ENCODE measurements at places on chromosomes 3 and 15.

GRCh38 chr3:180457225-180457624 is 144.7 kb upstream of the TTC14 start:
- no peak for DNase-seq

DNA sequence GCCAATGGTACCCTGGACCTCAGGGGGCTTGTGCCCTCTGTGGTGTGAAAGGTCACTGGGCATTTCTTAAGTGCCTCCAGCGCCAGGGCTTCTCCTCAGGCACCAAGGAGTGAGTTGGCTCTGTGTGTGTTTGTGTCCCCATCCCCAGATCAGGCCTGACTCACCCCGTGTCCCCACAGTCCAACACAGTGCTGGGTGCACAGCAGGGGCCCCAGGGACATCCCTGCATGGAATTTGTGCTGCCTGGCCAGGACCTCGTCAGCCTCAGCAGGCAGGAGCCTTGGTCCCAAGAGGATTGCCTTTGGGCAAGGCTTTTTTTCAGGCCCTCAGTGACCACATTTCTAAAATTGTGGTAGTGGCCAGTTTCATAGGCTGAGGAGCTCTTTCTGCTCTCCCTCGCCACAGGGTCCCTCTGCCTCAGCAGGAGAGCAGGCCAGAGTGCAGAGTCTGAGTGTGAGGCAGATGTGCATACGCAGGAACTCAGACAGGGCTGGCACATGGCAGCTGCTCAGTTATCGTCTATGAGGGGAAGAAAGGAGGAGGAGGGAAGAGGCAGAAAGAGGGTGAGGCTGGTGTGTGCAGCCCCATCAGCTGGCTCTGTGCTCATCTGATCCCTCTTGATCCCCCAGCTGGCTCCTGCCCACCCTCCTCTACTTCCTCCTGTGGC is 215.6 kb downstream of the RPLP1 start:
- DNase-seq: peak; percentile 88

DNA sequence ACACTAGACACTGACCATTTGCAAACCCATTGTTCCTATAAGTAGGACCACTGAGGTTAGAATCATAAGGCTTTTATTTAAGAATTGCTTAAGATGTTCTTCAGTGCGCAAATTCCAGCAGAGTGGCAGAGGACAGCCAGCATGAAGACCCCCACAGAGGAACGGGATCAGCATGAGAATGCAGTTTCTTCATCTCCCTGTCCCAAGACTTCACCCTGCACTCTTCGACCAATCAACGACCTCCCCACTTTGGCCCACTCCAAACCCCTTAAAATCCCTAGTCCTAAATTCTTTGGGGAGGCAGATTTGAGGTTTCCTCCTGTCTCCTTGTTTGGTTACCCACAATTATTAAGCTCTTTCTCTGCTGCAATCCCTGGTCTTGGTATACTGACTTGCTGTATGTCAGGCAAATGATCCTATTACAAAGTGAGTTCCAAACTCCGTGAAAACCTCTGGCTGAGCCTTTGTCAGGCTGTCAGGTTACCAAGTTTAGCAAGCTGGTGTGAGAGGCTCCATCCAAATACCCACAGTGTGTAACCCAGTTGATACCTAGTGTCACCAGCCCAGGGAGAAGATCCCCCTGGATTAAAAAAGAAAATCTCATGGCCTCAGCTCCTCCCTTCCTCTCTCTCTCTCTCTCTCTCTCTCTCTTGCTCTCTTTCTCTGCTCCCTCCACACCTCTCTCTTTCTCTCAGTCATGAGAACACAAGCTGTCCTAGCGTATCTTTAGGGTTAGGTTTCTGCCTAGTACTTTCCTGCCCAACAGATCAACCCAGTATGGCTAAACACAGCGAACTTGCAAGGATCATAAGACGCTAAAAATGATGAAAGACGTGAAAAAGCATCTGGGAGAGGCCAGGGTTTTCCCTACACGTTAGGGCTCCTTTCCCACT is 15.8 kb upstream of the RBSN start:
- DNase-seq: peak; percentile 30

GRCh38 chr15:51484781-51485180 is 137.8 kb downstream of the DMXL2 start:
- DNase-seq: no peak

DNA sequence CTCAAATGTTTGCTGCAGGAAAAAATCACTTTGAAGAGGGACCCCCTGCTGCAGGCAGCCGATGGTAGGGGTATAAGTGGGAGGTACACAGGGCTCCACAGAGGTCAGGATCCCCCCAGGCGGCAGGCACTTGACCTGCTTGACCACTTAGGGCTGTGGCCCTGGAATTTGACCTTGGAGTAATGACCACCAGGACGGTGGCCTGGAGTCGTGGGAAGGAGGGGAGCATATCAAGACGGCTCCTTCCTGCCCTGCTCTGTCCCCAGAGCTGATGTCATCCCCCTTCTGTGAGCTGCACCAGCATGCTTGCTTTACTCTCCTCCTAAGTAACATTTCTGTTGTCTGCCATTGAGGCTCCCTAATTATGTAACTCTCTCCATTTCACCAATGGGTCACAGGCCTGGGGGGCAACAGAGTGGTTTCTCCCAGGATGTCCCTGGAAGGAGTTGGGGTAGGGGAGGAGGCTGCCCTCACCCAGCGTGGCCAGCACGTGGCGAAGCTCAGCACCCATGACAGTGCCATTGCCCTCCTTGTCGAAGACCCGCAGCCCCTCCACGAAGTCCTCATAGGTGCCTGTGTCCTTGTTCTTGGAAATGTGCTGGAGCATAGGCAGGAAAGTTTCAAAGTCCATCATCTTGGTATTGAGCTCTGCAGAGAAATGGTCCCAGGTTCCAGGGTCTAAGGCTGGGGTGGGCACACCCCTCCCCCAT is 4.1 kb downstream of the MYL3 start:
- DNase-seq: no peak

DNA sequence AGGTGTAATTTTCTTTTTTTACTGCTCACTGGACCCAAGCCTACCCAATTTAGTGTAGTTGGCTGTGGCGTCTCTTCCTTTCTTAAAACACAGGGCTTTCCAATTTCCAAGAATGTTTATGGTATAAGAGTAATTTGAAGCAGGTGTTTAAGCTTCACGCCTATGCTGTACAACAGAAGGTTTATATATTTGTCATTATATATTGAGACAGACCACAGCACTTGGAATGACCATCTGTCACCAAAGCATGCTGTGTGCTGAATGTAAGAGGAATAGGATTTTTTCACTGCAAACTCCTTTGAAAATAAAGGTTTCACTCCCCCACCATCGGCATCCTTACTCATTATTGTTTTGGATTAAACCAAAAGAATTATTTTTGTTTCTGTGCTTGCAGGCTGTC is 325.7 kb downstream of the OTOL1 start:
- DNase-seq: no peak

DNA sequence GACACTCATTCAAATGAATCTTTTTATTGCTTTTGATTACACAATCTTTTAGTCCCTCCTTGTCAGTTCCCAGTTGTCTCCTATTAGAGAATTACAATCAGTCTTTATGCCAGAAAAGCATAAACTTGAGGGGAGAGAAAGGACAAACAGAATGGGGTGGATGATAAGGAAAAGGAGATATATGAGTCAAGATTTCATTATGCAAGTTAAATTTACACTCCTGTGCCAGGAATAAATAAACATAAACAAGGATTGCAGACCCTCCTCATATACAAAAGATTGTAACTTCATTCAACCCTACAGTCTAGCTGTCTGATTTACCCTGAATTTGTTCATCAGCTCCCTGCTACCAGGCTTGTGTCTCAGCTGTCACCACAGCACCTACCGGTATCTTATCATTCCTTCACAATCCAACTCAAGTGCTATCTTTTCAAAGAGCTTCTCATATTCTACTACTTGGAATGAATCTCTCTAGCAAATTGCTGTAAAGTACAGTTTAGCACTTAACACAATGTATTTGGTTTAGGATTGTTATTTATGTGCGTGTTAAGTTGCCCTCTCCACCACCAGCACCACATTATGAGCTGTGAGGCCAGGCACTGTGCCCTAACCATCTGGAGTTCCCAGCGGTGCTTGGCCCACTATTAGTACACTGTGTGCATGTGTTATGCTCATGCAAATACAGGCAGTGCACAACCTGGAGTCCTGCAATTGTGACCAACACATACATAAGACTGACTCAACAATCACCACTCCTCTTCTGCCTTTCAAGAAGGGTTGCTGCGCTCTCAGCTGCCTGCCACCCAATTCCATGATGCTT is 504.1 kb downstream of the TBL1XR1 start:
- DNase-seq: no peak

DNA sequence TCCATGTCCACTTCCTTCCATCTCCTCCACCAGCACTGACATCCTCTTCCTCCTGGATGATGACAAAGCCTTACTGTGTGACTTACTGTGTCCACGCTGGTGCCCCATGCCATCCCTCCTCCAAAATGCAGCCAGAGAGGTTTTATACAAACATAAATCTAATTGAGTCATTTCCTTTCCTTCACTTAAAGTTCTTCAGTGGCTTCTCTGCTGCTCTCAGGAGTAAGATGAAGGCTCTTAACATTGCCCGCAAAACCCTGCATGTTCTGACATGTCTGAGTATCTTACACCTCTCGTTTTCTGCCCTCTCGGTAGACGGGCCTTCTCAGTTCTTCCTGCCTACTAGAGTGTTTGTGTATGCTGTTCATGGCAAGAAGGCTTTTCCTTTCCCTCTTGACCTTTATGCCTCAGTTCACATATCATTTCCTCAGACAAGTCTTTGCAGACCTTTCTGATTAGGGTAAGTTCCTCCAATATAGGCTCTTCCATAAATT is 175.5 kb downstream of the CFAP20DC start:
- DNase-seq: no peak

- DNase-seq: no peak
Observed at GRCh38 chr3:119627461-119627860, 29.8 kb downstream of the PLA1A start.

DNA sequence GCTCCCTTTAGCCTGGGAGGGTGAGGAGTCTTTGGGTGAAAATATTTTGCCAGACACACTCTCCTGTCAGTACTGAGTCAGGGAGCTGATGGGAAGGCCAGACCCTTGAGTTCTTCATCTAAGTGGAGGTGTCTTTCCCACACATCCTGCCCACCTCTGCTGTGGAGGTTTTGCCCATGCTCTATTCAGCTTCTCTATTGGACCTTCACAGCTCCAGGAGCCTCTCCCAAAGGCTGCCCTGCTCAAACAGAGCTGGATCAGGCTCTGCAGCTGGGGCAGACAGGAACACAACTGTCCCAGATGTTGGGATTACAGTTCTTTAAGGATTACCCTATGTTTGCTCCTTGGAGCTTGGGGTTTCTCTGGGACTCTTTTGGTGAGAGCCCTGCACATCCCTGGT is 77.9 kb downstream of the SPSB4 start:
- peak; percentile 78 for DNase-seq

DNA sequence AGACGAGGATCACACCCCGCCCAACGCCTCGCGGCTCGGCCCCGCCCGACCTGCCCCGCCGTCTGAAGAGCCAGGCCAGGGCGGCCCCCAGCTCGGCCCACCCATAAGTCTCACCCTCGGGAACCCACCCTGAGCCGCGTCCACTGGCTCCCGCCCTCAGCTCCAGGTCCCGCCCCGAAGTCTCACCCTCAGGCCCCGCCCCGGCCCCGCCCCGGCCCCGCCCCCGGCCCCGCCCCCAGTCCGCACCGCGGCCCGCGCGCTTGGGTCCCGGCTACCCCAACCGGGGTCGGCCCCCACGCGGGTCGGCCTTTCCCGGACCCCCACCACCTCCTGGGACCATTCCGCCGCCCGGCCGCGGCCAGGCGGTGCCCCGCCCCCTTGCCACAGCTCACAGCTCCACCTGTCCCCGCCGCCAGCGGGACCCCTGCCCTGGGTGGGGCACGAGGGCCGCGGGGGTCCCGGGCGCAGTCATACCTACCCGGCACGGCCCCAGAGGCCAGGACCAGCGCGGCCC is 489 bp downstream of the CSPG5 start:
- DNase-seq: no peak

DNA sequence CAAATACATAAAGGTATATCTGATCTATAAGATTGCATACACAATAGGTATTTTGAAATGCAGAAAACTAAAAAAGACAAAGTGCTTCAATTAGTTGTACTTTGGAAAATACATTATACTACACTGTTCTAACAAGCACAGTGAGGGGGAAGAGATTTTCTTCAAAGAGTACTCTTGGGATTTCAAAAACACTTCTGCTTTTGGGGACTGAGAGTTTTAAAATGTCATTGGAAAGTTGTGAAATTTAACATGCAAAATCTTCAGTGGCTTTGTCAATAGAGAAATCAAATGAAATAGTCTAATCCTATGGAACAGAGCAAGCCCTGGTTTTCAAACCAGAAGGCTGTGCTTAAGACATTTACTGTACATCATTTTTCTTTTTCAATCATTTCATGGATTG is 322.2 kb upstream of the SEMA6D start:
- DNase-seq: no peak

DNA sequence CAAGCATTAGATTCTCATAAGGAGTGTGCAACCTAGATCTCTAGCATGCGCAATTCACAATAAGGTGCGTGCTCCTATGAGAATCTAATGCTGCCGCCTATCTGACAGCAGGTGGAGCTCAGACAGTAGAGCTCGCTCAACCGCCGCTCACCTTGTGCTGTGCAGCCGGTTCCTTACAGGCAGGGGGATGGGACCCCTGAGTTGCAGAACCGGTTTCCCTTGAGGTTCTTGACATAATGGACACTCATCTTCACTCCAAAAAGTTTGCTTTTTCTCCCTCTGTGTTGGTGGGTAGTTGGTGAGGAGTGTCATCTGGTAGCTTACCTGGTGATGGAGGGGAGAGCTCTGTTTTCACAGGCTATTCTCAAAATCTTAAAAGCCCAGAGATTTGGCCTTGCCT is 324.0 kb upstream of the TBL1XR1 start:
- DNase-seq: no peak

DNA sequence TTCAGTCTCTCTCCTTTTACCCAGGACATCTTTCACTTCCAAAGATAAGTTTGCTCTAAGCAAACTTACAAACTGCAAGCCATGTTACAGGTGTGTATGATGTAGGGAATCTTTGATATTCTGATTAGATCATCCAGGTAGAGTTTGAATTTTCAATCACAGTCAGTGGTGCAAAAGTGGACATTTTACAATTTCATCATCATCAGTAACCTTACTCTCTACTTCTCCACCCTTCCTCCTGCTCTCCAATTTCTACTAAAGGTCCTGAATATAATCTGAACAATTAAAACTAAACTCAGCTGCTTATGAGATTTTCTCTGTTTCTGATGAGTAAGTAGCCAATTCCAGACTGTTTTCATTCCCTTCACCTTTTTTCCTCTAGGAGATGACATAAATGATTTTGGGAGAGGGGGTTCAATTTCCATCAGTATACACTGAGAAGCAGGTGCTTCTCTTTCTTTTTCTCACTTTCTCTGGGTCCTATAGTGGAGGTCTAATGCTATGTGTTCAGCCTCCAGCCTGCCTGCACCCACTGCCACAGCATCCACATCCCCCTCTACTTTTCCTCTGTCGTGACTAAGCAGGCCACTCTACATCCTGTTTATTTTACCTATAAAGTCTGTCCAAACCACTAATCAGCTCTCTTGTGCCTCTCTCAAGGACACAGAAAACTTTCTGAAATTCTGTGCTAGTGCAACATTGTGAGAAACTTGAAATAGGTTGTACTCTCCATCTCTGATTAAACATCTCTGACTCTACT is 27.6 kb downstream of the SUCNR1 start:
- DNase-seq: no peak

Data from mesenteric fat pad (tissue), 1 donor.